ENCODE measurements at places on chromosomes 2 and 18.

GRCh38 chr18:48546396-48546795 is 7.6 kb downstream of the CTIF start:
- no peak for DNase-seq

- no peak for DNase-seq
Observed at GRCh38 chr2:69298862-69299261, 88.2 kb downstream of the GFPT1 start.

DNA sequence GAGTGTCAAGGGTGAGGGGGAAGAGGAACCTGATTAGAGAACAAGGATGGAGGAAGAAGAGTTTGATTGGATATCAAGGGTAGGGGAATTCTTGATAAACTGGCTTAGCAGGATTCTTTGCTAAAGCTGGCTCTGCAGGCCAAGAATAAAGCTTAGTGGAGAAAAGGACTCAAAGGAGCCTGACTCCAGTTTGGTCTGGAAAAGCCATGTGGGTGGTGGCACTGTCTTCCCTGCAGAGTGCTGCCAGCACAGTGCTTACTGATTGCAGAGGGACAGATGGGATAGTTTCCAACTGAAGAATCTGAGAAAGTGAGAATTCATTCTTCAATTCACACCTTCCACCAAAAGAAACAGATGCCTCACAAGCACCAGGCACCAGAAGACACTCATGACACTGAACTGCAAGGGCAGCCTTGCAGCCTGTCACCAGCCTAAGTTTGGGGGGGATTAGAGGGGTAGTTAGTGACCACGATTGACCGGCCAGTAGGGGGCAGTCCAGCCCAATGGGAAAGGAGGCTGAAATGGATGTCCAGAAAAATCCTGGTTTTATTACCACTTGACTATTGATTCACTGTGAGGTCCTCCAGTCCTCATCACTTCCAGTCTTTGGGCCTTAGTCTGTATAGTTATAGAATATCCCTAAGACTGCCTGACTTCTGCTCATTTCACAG is 334.5 kb downstream of the SMAD2 start:
- DNase-seq: no peak

- DNase-seq: no peak
Observed at GRCh38 chr2:202127687-202128331, 54.8 kb downstream of the KIAA2012 start.
